Hematopoietic multipotent progenitor cell (in vitro differentiated cells): ENCODE measurements at places on chromosomes 1 and 21.

GRCh38 chr1:20732071-20732587 lies 374 bp downstream of the SH2D5 start:
- no peak for DNase-seq

- DNase-seq: peak; percentile 54
Measured at GRCh38 chr1:13517193-13517812, 3.5 kb upstream of the LRRC38 start.

- DNase-seq: no peak
Measured at GRCh38 chr1:26360807-26361604, 7.1 kb upstream of the CRYBG2 start.

DNA sequence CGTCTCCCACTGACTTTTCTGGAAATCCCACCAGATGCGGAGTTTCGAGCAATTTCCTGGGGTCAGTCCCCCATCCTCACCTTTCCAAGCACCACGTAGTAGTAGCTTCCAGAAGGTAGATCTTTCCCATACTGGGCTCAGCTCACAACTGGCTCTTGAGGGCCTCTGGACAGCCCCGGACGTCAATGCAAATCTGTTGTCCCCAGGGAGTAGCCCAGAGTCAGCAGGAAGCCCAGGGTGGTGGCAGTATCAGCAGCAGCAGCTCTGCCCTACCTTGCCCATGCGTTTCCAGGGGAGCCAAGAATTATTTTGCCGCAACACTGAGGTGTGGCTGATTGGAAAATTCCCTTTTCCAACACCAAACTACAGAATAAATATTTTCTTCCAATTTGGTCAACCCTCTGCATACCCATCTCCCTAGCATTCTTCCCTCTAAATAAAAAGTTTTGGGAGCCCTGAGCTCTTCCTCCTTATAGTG lies 70.3 kb downstream of the CD46 start:
- no peak for DNase-seq

GRCh38 chr1:96922181-96922580 lies 200.6 kb downstream of the PTBP2 start:
- DNase-seq: no peak

DNA sequence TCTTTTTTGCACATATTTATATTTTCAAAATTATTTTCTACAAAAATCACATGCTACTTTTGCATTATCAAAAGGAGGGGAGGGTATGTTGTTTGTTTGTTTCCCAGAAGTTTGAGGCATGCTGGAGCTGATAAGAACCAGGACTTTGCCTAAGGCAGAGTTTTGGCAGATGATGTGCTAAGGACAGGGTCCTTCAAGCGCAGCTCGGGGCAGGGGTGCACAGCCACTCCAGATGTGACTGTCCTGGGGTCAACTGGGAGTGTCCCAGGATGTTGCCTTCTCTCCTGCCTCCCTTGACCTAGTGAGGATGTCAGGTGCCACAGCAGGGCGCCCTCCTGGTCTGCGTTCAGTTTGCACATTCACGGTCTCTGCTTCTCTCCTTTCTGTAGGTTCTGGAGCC lies 42.6 kb upstream of the SRRM1 start:
- DNase-seq: no peak

DNA sequence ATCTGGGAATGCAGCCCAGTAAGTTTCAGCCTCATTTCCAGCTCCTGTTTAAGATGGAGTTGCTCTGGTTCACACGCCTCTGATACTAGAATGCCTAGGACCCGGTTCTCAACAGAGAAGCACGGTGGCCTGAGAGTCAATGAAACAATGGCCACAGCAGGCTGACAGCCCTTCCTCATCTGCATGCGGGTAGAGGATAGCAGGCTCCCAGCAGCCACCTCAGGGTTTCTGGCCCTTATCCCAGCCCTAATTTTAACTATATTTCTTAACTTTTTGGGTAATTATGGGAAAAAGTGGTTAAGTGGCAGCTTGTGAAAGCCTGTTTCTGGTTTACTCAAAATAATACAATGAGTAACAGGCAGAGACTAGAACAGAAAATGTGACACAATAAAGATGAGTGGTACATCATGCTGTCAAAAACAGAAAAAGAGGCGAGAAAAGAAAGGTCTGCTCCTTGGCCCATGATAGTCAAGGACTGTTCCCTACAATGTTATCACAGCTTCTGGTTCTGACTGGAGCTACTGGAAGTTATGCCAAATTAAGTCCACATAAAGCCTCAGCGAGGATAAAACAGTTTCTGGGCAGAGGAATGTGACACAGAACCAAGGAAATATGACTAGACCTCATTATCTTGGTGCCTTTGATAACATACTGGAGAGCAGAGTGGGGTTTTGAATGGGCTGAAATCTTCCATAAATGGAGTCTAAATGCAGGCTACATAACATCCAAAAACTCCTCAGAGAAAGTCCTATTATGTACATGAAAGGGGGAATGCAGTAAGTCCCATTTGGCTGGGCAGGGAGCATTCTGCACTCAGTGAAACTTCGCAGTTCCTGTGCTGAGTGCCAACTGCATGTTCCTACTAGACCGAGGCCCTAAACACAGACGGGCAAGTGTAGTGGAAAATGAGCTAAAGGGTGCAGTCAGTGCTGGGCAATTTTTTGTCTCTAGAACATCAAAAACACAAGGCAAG lies 92.1 kb downstream of the NIBAN1 start:
- no peak for DNase-seq

GRCh38 chr1:59113876-59114457 lies 182.9 kb upstream of the FGGY start:
- DNase-seq: no peak

GRCh38 chr1:2808831-2809605 lies 7.5 kb upstream of the TTC34 start:
- DNase-seq: no peak

GRCh38 chr1:109784551-109785252 lies 21.0 kb upstream of the EPS8L3 start:
- DNase-seq: no peak

DNA sequence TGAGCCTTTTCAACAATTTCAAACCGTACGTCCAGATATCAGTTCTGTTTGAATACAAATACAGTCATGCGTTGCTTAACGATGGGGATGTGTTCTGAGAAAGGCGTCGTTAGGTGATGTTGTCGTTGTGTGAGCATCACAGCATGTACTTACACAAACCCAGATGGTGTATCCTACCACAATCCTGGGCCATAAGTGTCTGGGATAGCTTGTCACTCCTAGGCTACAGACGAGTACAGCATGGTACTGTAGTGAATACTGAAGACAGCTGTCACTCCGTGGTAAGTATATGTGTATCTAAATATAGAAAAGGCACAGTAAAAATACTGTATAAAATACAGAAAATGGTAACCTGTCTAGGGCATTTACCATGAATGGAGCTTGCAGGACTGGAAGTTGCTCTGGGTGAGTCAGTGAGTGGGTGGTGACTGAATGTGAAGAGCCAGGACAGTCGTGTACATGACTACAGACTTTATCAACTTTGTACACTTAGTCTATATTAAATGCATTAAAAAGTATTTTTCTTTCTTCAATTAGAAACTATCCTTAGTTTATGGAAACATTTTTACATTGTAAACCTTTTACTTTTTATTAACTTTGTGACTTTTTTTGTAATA lies 10.5 kb upstream of the OR2W3 start:
- no peak for DNase-seq

DNA sequence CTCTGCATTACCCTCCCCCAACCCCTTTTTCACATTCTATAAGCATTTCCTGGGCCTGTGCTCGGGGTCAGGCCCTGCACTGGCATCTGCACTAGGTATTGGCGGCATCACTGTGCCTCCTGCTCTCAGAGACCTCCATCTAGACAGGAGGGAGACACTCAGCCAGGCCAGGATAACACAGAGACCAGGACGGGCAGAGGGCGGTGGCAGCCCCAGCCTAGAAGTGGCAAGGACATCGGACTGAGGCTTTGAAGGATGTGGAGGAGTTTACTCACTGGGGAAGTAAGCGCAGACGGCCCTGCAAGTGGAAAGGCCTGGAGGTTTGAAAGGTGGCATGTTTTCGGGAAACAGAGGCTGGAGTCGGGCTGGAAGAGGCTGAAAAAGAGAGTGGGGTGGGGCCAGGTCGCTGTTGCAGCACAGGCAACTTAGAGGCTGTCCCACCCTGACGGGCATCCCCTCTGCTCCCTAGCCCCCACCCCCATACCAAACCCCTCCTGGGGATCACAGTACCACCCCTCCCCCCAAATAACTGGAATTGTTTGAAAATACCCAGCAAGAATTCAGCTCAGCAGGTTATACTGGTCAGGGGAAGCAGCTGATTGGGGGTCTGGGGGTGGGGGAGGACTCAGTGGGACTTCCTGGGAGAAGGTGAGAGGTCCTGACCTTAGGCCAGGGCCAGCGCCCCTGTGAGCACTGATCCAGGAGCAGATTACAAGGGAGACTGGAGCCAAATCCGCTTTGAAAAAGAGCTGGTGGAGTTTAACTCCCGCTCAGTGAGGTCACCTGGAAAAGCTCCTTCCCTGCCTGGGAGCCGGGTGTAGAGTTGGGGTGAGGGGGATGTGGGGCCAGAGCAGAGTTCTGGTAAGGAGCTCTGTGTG lies 121.8 kb upstream of the WNT4 start:
- no peak for DNase-seq

DNA sequence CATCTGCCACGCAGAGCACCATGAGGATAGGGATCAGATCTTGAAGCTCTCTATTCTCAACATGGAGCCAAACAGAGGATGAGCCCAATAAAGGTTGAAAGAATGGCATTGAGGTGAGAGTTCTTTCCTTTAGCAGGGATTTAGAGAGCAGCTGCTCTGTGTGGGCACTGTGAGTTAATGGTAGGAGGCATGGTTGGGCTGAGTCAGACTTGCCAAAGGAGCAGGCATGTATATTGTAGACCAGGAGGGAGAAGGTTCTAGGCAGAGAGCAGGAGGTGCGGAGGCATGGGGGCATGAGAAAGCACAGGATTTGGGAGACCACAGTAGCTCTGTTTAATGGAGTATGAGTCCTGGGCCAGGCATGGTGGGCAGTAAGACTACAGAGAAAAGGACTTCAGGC lies 32.0 kb downstream of the TMEM53 start:
- no peak for DNase-seq

DNA sequence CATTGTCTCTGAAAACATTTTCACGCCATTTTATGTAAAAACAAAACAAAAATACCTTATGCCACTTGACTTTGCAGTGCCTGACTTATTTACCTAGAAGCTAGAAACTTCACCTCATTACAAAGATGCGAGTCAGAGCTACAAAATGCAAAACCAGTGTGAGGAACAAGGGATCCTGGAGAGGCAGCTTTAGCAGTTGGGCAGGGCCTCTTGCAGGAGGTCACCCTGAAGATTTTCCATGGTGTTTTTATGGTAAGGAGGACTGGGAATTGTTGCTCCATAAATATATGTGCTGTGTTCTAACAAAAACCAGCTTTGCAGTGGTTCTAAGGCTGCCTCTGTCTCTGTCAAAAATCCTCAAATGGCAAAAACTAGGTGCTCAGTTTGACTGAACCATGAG lies 36.4 kb upstream of the TARBP1 start:
- no peak for DNase-seq

DNA sequence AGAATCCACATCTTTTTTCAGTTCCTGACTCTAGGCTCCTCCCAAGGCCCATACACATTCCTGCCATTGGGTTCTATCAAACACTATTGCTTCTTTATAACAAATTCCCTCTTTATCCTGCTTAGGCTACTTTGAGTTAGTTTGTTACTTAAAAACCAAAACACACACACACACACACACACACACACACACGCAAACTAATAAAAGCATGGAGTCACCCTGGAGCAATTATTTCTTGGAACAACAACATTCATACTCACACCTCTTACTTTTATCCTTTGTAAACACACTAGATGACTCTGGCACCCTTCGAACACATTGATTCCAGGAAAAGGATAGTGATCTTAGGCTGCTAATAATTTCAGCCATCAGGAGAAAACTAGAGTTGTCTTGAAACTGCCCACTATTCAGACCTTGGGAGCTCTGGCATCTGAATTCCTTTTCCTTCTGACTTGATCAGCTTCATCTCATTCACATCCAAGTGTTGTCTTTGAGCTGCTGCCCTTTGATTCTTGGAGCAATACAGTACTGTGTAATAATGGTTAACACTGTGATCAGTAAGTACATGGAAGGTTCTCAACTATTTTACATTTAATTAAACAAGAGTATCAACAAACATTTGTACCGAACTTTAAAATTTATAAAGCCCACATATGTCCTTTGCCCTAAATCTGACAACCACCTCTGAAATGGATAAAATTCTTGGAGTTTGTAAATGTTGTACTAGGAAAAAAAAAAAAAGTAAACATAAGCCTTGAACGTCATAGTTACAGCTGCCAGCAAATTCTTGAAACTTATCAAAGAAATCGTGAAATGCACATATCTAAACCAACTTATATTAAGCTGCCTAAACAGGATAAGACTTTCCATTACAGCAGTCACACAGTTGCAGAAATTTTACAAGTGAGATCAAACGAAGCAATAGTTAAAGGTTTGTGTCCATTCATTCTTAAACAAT lies 2.8 kb upstream of the SEC22B start:
- DNase-seq: no peak

DNA sequence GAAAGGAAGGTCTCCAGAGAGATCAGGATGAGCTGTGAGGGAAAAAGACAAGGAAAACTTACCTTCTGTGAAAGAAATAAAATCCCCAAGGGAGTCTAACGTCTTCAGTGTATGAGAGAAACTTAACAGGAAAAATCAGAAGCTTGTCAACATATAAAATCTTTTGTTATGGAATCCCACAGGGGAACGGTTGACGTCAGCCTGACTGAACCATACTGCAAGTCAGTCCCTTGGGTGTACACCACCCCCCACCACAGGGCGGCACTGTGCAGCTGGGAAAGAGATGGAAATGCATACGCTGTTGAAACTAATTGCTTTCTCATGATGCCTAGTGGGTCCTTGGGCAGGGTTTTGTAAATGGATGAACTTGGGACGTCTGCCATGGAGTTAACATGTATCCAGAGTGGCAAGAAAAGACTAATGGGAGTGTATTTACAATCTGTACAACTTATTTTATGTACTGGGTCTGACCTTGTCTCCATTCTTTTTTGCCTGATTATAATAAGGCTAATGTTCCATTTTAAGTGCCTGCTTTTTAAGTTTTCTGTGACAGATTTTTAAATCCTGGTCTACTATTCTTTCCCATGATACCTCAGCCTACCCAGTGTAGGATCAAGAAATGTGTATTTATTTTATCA lies 22.7 kb downstream of the UTP25 start:
- peak; percentile 25 for DNase-seq

DNA sequence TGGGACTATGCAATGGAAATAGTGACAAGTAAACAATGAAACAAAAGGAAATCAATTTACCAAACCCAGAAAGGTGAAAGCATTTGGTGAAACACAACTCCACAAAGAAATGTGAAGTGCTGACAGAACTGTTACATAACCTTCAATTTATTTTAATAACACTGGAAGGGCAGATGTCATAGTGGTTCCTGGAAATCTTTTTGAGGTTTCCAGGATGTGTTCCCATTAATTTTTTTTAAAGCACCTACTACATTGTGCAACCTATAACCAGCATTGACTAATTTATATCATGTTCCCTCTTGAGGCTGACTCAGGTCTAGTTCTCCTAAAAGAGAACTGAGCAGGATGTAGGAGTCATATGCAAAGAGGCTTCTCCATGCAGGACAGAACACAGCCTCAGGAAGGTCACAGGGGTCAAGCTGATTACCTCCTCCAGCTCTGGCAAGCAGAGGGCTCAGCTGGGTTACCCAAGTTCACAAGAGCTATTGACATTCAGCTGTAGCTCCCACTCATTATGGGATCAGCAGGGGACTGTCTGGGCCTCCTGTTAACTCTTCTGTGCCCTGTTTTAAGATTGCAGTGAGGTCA lies 157.1 kb upstream of the NRIP1 start:
- no peak for DNase-seq
